ENCODE measurements at places on chromosomes 3 and 15. TPM values are rescaled to one million over a fixed set of nuclear protein-coding genes. Genes with fewer than 3 reads are reported as not detected.

A4GNT gene
- total RNA-seq: not detected

GMNC gene
- total RNA-seq: not detected

CILP gene
- total RNA-seq: 3.5 TPM

NOX5 gene
- total RNA-seq: 0.12 TPM

SNX33 gene
- total RNA-seq: 29.3 TPM

SMAD6 gene
- total RNA-seq: 11.2 TPM

EFL1 gene
- total RNA-seq: 32.2 TPM

RTP1 gene
- not detected for total RNA-seq

ASB14 gene
- not detected for total RNA-seq

GATM gene
- total RNA-seq: 12.0 TPM

RFX7 gene
- 11.8 TPM for total RNA-seq

SNRPN gene
- 29.3 TPM for total RNA-seq

NR2E3 gene
- total RNA-seq: 0.67 TPM

MAPKAPK3 gene
- 31.7 TPM for total RNA-seq

TGM4 gene
- not detected for total RNA-seq

Data from left colon (tissue), 2 donors.